ENCODE measurements at places on chromosomes 2 and 18. TPM values are rescaled to one million over a fixed set of nuclear protein-coding genes. Genes with fewer than 3 reads are reported as not detected.

- peak; percentile 41 for DNase-seq
Measured at GRCh38 chr18:62437235-62438017, 85.4 kb upstream of the ZCCHC2 start.

Gene C1QL2
- total RNA-seq, result not detected

DNA sequence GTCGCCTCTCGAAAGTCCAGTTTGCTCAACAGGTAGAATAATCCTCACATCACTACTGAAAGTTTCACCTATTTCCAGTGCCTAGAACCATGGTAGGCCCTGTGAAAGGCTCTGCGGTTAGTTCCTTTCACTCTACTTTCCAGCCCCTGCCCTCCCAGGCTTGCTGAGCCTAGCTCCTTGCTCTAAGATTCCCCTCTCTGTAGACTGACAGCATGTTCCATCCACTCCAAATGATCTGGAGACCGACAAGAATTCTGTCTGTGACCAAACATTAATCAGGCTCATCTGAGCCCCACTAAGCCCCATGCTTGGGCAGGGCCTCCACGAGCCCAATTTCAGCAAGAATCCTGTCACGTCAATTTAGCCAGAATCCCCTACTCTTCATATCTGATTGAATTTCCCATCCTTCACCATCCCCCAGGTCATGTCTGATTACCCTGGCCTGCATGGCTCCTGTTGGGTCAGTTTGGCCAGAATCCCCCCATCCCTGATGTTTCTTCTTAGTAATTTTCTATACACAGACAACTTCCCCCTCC is 307.0 kb downstream of the ALK start:
- no peak for DNase-seq

Gene CDK5R2
- total RNA-seq, result 0.07 TPM

Gene AKAIN1
- total RNA-seq, result not detected

DNA sequence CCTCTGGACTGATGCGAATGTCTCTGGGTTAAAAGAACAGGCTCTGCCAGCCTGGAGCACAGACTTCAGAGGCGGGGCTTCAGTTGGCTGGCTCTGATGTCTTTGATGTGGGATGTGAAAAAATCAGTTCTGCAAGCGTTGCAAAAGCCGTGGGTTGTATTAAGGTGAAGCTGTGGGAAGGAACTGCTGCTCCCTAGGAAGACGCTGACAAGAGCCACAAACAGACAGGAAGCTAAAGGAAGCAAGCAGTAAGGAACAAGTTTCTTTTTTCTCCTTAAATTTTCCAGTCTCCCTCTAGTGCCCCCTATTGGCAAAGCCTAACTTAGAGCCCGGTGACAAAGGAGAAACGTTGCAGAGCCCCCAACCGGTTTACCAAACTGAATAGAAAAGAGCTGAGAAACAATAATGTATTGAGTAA is 239.0 kb downstream of the CCDC178 start:
- peak; percentile 26 for DNase-seq

GRCh38 chr18:36427369-36427768 is 129.9 kb downstream of the FHOD3 start:
- no peak for DNase-seq

GRCh38 chr2:111207851-111208250 is 87.1 kb downstream of the BCL2L11 start:
- no peak for DNase-seq

- peak; percentile 40 for DNase-seq
Measured at GRCh38 chr2:64595397-64596176, 58.1 kb downstream of the SERTAD2 start.

DNA sequence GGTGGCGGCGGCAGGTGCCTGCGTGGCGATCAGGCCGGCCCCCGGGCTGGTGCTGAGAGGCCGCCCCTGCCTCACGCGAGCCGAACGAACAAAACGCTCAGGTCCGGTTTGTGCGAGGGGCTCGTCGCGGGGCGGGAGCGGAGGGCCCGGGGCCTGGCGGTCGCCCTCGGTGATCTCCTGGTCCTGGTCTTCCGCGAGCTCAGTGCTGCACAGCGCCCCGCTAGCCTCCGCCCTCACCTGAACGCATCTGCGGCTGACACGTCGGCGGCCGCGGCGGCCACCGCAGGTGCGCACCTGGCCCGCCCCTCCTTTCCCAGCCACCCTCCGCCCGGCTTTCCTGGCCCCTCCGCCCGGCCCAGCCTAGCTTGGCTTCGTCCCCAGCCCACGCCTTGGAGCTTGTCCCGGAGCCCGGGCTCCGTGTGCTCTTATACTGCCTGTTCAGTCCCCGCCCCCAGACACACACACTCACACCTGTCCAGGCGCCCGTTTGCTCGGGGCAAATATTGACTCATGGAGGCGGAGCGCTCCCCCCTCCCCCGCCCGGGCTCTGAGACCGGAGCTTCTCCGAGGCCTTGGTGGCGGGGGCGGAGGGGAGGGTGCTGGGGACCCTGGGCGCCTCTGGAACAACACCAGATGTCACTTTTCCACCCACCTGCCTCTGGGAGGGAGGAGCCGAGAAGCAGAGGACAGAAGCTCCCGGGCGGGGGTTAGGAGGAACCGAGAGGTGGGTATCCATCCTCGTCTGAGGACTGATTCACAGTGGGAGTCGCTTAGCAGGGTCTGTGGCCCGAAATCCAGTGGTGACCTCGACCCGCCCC is 8.6 kb upstream of the CRYBA2 start:
- no peak for DNase-seq

DNA sequence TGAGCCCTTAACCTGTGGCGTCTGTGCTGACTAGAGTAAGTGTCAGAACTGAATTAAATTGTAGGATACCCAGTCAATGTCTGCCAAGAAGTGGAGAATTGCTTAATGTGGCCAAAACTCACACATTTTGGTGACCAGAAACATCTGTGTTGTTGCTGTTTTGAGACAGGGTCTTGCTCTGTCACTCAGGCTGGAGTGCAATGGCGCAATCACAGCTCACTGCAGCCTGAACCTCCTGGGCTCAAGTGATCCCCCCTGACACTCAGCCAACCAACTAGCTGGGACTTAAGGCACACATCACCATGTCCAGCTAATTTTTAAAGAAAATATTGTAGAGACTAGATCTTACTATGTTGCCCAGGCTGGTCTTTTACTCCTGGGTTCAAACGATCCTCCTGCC is 34.4 kb upstream of the RTN4 start:
- no peak for DNase-seq
